ENCODE measurements at places on chromosomes 13 and 19. TPM values are rescaled to one million over a fixed set of nuclear protein-coding genes. Genes with fewer than 3 reads are reported as not detected.
A peak's percentile ranks its signal among the peaks of the same experiment; 100 is the strongest.

- DNase-seq, result no peak
Measured at GRCh38 chr13:113785051-113786010, 26.3 kb downstream of the TMEM255B start.

DNA sequence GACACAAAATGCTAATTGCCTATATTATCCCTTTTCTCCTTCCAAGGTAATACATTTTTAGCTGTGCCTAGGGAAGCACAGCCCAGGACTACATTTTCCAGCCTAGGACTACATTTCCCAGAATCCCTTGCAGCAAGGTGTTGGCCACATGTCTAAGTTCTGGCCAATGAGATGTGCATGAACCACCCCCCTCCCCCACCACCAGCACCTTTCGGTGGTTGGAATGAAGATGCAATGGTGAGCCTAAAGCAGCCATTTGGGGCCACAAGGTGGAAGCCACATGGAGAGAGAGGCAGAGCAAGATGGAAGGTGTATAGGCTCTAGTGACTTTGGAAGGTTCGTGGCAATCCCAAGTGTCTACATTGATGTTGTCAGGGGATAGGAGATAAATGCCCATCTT, 16.2 kb downstream of the UNC13A start:
- no peak for DNase-seq

- no peak for DNase-seq
Measured at GRCh38 chr13:20518660-20519100, 7.0 kb downstream of the CRYL1 start.

DNA sequence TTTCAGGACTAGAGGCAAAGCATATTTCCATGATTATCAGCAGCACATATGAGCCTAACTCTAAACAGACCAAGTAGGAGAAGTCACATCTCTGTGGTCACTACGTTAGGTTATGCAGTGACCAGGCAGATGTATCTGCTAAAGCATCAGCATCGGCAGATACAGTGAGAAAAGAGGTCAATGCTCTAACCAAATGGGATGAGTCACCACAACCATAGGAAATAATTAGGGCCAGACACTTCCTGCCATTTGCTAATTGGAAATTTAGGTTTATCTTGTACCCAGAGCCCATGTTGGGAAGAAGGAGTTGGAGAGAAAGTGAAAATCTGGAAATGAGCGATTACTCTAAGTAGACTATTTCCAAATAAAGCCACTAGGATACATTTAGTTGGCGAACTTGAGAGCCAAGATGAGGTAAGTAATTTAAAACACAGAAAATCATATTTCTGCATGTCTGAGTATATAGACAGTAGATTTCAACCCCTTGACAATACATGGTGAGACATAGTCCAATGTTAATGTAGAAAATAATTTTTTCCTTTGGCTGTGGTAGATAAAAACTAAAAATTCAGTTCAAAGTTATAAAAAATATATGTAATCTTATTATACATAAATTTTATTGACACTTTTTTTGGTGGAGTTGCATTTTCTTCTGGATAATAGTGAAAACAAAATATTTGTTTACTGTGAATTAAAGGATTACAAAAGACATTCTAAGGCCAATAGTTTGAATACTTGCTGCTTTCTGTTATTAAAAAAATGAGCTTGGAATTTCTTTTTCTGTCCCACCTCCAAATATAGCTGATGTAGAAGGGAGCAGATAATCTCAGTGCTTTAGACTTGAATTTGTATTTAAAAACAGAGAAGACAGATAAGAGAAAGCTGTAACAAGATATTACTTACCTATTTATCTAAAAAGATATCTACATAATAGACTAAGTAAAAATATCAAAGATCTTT, 104.4 kb upstream of the CSNK1A1L start:
- no peak for DNase-seq

- DNase-seq, result no peak
Measured at GRCh38 chr13:49584771-49585182, 581 bp downstream of the RCBTB1 start.

DNA sequence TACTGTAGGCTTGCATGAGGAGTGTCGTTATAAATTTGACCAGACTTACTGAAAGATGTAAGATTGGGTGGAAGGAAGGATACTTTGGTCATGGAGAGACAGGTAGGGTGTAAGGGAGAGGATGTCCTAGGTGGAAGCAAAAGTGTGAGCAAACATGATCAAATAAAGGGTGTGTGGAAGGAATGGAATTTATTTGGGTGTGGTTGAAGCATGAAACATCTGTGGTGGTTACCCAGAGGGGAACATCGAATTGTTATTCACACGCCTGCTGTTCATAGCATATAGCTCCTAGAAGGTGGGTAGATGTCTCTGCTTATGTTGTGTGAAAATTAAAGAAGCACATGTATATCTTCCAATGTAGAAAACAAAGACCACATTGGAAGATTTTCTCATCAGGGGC, 157.7 kb downstream of the ATP8A2 start:
- DNase-seq, result no peak

DNA sequence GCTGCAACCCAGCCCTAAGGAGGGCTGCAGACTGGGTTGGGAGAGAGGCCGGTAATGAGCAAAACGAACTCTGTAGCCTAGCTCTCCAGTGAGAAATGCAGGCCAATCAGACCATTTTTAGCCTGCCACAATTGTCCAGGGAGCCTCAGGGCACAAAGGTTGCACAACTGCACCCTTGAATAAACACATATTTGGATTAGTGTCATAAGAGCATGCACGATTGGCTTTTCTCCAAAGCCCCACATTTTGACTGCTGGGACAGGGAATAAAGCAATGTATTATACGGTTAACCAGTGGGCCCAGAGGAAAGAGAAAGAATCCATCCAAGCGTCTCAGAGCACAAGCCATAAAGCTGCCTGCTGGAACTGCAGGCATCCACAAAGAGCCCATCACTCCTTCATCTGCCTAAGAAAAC, 729.4 kb upstream of the SGCG start:
- no peak for DNase-seq

DNA sequence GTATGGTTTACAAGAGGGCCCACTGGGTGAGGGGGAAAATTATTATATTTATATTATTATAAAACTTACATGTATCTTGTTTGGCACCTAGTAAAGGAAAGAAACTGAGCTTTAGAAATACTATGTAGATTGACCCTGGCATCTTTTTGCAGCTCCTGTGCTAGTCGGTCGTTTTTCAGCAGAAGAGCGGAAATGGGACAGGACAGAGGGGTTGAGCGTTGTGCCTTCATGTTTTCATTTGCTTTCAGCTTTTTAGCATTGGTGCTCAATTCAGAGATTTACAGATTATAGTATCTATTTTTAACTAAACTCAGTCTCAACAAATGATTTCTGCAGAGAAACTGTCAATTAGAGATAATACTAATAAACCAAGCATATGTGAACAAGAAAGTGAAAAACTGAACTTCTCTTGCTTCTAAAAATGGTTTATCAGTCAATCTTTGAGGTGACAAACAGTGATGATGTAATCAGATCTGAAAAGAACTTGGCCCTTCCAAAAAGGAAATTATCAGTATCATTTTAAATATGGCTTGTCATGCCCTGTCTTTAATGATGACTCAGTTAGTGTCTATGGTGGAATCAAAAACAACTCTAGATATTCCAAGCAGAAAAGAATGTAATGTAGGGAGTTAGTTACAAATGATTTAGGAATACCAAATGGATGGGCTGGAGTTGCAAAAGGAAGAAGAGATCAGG, 56.9 kb upstream of the KCTD4 start:
- DNase-seq, result no peak

DNA sequence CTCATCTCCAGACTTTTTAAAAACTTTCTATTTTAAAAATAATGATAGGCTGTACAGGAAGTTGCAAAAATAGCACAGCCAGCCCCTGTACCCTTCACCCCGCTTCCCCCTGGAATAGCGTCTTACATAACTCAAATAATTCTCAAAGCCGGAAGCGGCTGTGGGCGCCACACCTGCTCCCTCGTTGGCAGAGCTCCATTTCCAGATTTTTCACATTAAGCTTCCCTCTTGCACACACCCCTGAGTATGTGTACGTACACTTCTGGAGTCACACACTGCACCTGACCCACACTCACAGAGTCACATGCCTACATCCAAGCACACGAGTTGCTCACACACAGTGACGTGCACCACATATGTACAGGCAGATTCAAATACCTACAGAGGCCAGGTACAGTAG, 24.9 kb upstream of the DPP9 start:
- DNase-seq, result no peak

- DNase-seq, result no peak
Measured at GRCh38 chr13:60075850-60076249, 87.9 kb downstream of the DIAPH3 start.

DNA sequence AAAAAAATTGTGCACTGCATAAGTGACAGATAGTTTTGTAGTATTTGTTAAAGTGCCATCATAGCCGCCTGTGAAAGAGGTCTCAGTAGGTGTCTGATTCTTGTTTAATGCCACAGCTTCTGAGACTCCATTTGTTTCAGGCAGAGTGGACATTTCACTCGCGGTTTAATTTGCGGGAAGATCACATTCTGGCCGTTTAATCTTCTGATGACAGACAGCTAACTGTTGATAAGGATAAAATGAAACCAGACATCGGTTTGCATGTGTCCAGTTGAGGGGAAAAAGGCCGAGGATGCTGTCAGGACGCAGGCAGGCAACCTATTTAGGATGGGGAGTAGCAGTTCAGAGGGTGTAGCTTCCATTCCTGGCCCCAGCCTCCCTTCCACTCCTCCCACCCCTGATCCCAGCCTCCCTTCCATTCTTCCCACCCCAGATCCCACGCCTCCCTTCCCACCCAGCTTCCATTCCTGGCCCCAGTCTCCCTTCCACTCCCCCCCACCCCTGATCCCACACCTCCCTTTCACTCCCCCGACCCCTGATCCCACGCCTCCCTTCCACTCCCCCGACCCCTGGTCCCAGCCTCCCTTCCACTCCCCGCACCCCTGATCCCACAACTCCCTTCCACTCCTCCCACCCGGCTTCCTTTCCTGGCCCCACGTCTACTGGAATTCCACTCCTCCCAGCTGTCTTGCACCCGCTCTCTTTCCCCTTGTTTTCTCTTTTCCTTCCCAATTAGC, 23.8 kb downstream of the ATP11A start:
- DNase-seq, result peak; percentile 70

GRCh38 chr19:31313291-31314030, 35.8 kb downstream of the TSHZ3 start:
- no peak for DNase-seq

DNA sequence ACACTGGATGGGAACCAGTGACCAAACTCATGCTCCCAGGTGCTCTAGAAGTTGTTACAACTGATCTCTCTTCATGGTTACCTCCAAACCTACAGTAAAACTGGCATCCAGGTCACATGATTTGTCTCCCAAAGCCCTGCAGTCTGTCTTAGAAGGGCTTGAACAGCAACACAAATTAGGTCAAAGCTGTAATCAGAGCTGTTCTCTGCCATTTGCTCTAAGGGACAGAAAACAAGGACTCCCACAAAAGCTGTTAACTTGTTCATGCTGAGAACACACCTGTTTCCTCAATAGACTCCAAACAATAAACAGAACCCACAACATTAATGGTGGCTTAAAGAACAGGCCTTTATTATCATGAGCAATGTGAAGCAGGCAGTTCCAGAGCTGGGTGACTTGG, 8.0 kb downstream of the ZNF671 start:
- DNase-seq, result no peak

- no peak for DNase-seq
Measured at GRCh38 chr13:106685143-106685542, 117.2 kb upstream of the ARGLU1 start.

DNA sequence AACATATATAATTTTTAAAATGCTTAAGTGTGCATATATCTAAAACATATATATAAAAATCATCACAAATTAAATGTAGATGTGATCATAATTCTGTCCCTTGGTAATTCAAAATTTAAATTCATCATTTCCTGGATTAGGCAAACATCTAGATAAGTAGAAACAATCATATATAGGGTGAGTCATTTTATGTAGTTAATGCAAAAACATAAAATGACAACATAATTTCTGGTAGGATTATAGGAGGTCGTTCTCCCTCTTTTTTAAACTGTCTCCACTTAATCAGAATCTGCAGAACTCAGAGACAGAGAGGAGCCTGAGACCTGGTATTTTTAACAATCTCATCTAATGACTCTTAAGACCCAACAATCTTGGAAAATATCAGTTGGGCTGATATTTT, 333.4 kb downstream of the KCTD12 start:
- DNase-seq, result no peak

DNA sequence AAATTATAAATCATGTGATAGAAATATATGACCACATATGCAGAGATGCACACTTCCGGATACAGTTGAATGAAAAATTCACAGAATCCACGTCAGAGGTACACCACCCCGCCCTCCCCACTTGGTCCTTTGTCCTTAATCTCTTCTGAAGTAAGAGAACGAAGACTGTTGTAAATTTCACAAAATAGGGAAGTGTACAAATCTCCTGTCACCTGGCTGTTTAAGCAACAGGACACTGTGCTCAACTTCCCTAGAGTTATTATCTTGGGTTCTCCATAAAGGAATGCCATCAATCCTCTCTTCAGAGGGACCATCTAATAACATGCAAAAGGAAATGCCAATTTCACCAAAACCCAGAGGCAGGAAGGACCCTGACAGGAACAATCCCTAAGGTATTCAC, 10.5 kb upstream of the CEACAM6 start:
- DNase-seq, result no peak

DNA sequence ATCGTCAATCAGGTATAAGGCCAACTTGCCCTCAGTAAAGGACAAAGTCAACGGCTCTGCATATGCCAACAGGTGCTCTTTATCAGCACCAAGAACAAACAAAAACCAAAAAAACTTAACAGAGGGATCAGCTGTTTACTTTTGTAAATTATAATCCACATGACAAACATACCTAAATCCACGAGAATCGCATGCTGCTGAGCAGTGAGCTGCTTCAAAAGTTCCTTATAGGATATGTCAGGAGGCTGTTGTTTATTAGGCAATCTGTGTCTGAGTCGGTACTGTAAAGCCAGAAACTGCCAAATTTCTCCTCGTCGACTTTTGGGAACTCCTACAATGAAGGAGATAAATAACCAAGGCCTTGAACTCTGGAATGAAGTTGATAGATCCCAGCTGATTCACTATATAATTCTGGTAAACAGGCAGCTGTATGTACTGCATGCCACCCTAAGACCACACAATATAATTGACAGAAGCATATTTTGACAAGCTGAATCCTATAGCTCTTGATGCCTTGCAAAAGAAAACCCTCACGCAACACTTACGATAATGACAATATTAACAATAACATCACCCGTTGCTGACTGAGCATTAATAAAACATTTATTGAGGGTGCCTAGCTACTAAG, 179.8 kb downstream of the TBC1D4 start:
- no peak for DNase-seq

The CYP4F8 gene
- 1.5 TPM for total RNA-seq

The ZNF491 gene
- total RNA-seq, result 6.6 TPM

The PRTN3 gene
- not detected for total RNA-seq

The TEKTIP1 gene
- total RNA-seq, result not detected

The NCLN gene
- total RNA-seq, result 19.2 TPM

The NTF4 gene
- not detected for total RNA-seq

The TPT1 gene
- 4,739 TPM for total RNA-seq

The GPR18 gene
- total RNA-seq, result not detected

The PBX4 gene
- total RNA-seq, result 1.3 TPM

The HOOK2 gene
- 1.5 TPM for total RNA-seq

The CALR gene
- 386 TPM for total RNA-seq

The F10 gene
- total RNA-seq, result 56.8 TPM

The COL4A2 gene
- total RNA-seq, result 606 TPM

The EPS8L1 gene
- 4.2 TPM for total RNA-seq
